A549 treated with AZD2906 at 1 μM for 4 hours (cell line): ENCODE measurements at places on chromosomes 3 and 15. TPM values are rescaled to one million over a fixed set of nuclear protein-coding genes. Genes with fewer than 3 reads are reported as not detected.

Gene EFCAB12
- 0.70 to 1.3 TPM (median 1.0 TPM) in 5 replicates for total RNA-seq

Gene ANKRD63
- total RNA-seq, result 0.24 to 0.43 TPM (median 0.33 TPM) in 5 replicates

Gene ARIH1
- total RNA-seq, result 50.6 to 75.2 TPM (median 68.6 TPM) in 5 replicates

Gene KCNMB2
- total RNA-seq, result not detected in 5 replicates

Gene TPRG1
- total RNA-seq, result 0.18 to 0.33 TPM (median 0.28 TPM) in 5 replicates

Gene ZPLD1
- total RNA-seq, result 0.02 to 0.06 TPM (median 0.03 TPM) in 4 of 5 replicates, not detected in the other
